ENCODE measurements at places on chromosomes 7 and 10.

- no peak for DNase-seq
These were observed 66.3 kb upstream of the FRMD4A start for GRCh38 chr10:14397066-14397465.

- no peak for DNase-seq
These were observed 1.2 kb downstream of the CASD1 start for GRCh38 chr7:94510582-94511496.

DNA sequence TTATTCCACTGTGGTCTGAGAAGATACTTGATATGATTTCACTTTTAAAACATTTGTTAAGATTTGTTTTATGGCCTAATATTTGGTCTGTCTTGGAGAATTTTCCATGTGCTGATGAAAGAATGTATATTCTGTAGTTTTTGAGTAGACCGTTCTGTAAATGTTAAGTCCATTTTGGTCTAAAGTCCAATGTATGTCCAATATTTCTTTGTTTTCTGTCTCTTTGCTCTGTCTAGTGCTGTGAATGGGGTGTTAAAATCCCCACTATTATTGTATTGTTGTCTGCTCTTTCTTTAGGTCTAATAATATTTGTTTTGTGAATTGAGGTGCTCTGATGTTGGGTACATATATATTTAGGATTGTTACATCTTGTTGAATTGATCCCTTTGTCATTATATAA, 31.3 kb downstream of the DNAJC9 start:
- no peak for DNase-seq

DNA sequence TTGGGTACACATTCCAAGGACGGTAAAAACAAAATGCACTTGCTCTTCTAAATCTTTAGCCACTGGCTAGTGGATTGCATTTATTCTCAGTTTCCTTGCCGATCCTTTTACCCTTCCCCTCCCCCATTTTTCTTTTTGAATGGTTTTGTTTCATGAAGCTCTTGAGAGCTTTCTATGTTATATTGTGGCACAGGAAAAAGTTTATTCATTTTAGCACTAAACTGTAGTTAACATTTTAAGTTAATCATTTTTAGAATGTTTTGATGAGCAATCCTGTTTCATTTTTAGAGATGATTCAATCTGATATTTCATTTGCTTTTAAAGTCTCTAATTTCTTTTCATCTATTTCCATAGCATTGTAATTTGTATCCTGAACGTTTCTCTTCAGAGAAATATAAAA, 24.0 kb downstream of the ZEB1 start:
- DNase-seq = no peak

GRCh38 chr7:154899862-154900261, 103.1 kb downstream of the PAXIP1 start:
- DNase-seq = no peak

- no peak for DNase-seq
These were observed 28.5 kb downstream of the ZMIZ1 start for GRCh38 chr10:79097021-79097872.

DNA sequence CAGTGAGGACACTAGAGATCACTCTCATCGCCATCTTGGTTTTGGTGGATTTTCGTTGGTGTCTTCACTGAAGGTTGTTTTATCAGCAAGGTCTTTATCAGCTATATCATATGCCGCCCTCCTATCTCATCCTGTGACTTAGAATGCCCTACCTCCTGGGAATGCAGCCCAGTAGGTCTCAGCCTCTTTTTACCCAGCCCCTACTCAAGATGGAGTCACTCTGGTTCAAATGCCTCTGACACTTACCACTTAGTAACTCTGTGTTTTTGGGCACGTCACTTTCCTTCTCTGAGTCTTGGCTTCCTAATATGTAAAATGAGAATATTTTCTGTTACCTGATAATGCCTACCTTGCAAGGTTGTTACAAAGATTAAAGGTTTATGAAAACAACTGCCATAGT, 37.7 kb downstream of the AGK start:
- no peak for DNase-seq

GRCh38 chr7:100801833-100802568, 25.3 kb downstream of the EPHB4 start:
- DNase-seq = no peak

DNA sequence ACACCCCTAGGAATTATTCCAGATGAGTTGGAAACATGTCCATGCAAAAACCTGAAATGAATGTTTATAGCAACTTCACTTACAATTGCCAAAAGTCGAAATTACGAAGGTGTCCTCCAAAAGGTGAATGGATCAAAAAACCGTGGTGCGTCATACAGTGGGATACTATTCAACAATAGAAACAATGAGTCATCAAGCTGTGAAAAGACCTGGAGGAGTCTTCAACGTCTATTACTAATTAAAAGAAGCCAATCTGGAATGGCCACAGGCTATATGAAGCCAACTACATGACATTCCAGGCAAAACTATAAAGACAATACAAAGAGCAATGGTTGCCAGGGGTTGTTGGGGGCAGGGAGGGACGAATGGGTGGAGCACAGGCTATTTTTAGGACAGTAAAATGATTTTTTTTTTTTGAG, 12.6 kb upstream of the PPP2R2D start:
- DNase-seq = no peak

GRCh38 chr7:47179812-47180515, 401.9 kb downstream of the TNS3 start:
- no peak for DNase-seq

Data from D341Med (cell line).